Smooth muscle cell of the umbilical artery (primary cell): ENCODE measurements at places on chromosomes 5 and 9. TPM values are rescaled to one million over a fixed set of nuclear protein-coding genes. Genes with fewer than 3 reads are reported as not detected.

Gene PCDHGA2
- 3.5 and 3.9 TPM in 2 replicates for total RNA-seq

Gene NTNG2
- total RNA-seq, result 4.2 TPM in 2 replicates

Gene GTF3C5
- total RNA-seq, result 24.9 and 30.1 TPM in 2 replicates

Gene BTNL3
- not detected in 2 replicates for total RNA-seq

Gene PBX3
- total RNA-seq, result 23.8 and 37.6 TPM in 2 replicates

Gene ORM2
- total RNA-seq, result not detected in 2 replicates

Gene TRIO
- 191 and 488 TPM in 2 replicates for total RNA-seq

Gene CDH9
- 0.59 TPM in 1 of 2 replicates, not detected in the other for total RNA-seq

Gene FCN1
- total RNA-seq, result not detected in 2 replicates

Gene GABRA1
- 0.30 TPM in 1 of 2 replicates, not detected in the other for total RNA-seq

Gene ZDHHC12
- total RNA-seq, result 23.5 and 41.2 TPM in 2 replicates

Gene GLRA1
- not detected in 2 replicates for total RNA-seq

Gene PALM2AKAP2
- total RNA-seq, result 28.5 and 52.9 TPM in 2 replicates

Gene FAM120A
- total RNA-seq, result 87.3 and 159 TPM in 2 replicates

Gene CDK5RAP2
- total RNA-seq, result 19.0 and 40.4 TPM in 2 replicates

Gene PCDHB10
- 0.42 and 0.59 TPM in 2 replicates for total RNA-seq

Gene SYK
- total RNA-seq, result not detected in 2 replicates

Gene PRDM9
- not detected in 2 replicates for total RNA-seq

Gene ALDH1A1
- total RNA-seq, result 141 and 164 TPM in 2 replicates
